ENCODE measurements at places on chromosomes 2 and 18. TPM values are rescaled to one million over a fixed set of nuclear protein-coding genes. Genes with fewer than 3 reads are reported as not detected.

Gene C1GALT1C1L
- polyA plus RNA-seq = 3.7 TPM

Gene AQP12B
- polyA plus RNA-seq = 1.5 TPM

Gene MYO3B
- 8.2 TPM for polyA plus RNA-seq

Gene CD8B2
- 0.18 TPM for polyA plus RNA-seq

Gene RFTN2
- 21.1 TPM for polyA plus RNA-seq

- no peak for DNase-seq
Observed at GRCh38 chr2:9508931-9509330, 34.6 kb downstream of the IAH1 start.

DNA sequence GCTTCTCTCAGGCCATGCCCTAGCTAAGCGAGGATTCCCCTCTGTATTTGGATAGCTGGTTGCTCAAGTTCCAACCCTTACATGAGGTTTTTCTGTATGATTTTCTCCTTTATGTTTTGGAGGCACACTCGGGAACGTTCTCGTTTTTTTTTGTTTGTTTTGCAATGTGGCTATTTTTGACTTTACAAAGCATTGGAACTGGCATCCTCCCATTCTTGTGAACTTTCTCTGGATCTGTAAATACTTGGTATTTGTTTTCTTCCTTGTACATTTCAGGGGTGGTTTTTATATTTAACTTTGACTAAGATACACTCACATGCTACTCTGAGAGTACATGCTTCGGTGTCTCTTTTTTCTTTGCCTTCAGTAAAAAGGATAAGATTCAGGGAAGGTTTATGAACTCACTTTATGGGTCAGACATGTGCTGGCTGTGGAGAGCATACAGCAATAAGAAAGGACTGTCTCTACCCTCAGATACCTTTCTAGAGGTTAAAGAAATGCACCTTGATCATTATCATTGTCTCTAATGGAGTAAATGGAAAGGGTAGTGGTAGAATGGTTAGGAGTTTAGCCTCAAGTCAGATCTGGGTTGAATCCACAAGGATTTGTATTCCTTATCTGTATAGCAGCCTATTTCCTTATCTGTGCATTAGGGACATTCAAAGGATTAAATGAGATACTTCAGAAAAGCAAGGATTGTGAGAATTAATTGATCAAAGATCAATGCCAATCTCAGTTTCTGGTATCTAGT, 61.9 kb downstream of the MEIS1 start:
- DNase-seq = no peak

- DNase-seq = no peak
Observed at GRCh38 chr18:68833756-68834155, 35.9 kb downstream of the CCDC102B start.

GRCh38 chr2:86285981-86286380, 51.4 kb downstream of the REEP1 start:
- DNase-seq = no peak

Gene SCN3A
- polyA plus RNA-seq = 0.39 TPM

- no peak for DNase-seq
Observed at GRCh38 chr2:11032396-11032795, 120.7 kb downstream of the KCNF1 start.

- DNase-seq = no peak
Observed at GRCh38 chr18:59035591-59035990, 104.1 kb upstream of the SEC11C start.

Gene MTA3
- 57.4 TPM for polyA plus RNA-seq

DNA sequence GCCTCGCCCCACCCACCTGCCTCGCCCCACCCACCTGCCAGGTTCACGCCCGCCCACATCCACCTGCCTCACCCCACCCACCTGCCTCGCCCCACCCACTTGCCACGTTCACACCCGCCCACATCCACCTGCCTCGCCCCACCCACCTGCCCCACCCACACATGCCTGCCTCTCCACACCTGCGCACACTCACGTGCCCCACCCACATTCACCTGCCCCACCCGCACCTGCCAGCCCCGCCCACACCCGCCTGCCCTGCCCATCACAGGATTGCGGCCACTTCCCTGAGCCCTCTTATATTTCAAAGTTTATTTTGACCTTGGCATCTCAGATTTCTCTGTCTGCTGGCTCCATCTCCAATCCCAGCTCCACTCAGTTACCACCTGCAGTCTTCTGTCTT, 217.5 kb upstream of the SOX11 start:
- no peak for DNase-seq

DNA sequence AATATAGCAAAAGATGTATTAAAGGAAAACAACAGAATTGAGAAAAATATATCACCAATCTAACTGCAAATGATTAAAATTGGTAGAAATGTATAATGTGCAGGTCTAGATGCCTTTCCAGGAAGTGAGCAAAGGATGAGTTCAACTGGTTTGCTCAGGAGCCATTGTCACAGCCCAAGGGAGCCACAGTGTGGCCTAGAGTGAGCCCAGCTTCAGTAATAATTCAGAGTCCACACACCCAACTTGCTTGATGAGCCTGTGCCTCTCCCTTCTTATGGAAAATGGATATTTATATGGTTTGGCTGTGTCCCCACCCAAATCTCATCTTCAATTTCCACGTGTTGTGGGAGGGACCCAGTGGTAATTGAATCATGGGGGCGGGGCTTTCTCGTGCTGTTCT, 92.2 kb upstream of the ASAP2 start:
- DNase-seq = no peak

Gene POTEC
- polyA plus RNA-seq = not detected

Gene CNTNAP5
- 0.19 TPM for polyA plus RNA-seq

- DNase-seq = no peak
Observed at GRCh38 chr2:182428476-182428875, 1.6 kb upstream of the PDE1A start.

Gene HOXD13
- polyA plus RNA-seq = 0.22 TPM

DNA sequence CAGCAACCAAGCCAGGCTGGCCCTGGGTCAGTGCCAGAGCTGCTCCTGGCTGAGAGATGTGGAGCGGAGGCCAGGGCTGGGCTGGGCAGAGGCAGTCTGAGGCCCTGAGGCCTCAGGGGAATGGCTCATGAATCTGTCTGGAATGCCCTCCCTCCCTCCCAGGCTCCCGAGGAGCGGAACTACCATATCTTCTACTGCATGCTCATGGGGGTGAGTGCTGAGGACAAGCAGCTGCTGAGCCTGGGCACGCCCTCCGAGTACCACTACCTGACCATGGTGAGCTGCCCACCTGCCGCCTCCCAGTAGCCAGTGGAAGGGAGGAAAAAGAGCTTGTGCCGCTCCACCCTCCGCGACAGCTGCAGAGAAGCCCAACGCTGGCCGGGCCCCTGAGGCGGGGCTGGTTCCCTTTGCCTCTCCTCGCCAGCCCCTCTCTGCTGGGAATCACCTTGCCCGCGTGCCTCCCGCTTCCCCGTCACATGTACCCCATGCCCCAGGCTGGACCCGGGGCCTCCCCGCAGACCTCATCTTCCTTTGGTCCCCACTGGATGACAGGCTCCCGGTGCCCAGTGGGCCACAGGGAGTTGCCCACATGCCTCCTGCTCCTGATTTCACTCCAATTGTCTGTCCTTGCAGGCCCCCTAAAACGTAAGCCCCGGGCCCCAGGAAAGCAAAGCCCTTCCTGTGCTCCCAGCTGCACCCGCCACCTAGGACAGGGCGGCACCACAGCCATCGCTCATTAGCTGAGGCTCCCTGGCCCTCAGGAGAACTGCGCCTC, 41.1 kb downstream of the MYO7B start:
- DNase-seq = peak; percentile 3

DNA sequence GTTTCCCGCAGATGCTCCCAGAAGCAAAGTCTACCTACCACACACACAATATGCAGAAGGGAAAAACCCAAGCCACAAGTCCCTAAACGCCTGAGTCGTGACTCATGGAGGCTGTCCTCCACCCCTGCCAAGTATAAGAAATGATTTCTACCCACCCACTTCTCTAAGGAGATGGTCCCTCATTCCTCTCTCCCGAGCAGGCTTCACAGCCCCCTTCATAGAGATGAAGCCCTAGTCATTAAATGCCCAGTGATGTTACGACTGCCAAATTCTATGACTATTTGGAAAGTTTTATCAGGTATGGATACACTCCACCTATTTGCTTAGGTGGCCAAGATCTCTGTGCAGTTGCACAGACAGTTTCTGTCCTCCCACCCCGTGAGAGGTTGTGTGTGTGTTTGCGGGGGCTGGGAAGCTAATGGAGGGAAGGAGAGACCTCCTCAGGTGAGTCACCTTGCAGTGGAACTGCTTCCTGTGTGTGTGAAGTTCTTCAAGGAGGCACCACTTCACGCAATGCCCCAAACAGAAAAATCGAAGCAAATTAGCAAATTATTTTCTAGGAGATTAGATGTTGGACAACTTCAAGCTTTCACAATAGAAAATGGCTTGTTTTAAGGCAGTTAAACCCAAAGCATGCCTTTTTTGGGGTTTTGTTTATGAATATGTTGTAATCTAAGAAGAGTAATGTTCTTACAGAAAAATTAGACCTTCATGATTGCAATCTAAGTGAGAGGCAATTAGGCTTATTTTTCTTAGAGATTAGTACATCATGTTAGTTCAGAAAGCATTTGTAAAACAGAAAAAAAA, 175.2 kb downstream of the TGIF1 start:
- DNase-seq = no peak

DNA sequence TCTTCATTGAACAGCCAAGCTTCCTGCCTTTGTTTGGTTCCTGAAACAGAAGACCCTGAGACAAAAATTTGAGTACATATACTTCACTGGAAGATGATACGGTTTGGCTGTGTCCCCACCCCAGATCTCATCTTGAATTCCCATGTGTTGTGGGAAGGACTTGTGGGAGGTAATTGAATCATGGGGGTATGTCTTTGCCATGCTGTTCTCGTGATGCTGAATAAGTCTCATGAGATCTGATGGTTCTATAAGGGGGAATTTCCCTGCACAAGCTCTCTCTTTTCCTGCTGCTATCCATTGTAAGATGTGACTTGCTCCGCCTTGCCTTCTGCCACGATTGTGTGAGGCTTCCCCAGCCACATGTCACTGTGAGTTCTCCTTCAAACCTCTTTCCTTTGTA, 76.5 kb downstream of the BABAM2 start:
- no peak for DNase-seq

Gene CHRND
- 0.65 TPM for polyA plus RNA-seq

Gene TSPYL6
- not detected for polyA plus RNA-seq

Gene NGEF
- 2.8 TPM for polyA plus RNA-seq

GRCh38 chr2:127142663-127143630, 36.0 kb upstream of the BIN1 start:
- DNase-seq = no peak

Gene EFHD1
- 96.1 TPM for polyA plus RNA-seq

- no peak for DNase-seq
Observed at GRCh38 chr2:144415386-144415785, 104.5 kb downstream of the ZEB2 start.

Gene CRYBA2
- not detected for polyA plus RNA-seq

GRCh38 chr2:206756816-206757215, 8.3 kb downstream of the MDH1B start:
- DNase-seq = no peak

Gene IL36A
- polyA plus RNA-seq = not detected

DNA sequence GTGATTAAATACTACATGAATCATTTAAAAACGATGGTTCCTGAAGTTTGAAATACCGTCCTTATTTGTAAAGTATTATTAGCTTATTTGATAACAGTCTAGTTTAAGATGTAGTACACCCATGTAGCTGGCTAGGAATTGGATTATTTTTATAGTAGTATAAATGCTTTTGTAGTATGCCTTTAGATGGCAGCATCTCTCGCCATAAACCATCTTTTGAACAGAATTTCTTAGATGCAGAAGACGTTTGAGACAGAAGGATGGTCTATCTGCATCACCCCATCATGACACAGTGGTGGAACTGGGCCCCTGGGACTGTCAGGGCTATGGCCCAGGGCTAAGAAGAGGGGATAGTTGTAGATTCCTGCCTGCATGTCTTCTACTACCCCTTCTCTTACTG, 152.7 kb downstream of the WDSUB1 start:
- no peak for DNase-seq

DNA sequence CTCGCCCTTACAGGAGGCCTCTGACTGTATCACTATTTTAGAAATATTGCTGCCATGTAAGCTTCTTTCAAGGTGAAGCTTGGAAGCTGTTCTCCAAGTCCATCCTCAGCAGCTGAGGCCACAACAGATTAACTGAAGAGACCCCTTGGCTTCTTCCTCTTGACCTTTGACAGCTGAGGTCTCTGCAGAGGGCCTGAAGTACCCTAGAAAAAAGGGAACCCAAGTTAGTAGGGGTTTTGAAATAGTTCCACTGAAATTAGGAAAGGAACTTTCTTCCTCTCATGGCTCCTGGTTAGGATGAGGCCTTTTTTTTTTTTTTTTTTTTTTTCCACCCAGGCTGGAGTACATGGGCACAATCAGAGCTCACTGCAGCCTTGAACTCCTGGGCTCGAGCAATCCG, 15.5 kb upstream of the IHH start:
- no peak for DNase-seq

Gene MTCL1
- polyA plus RNA-seq = 21.8 TPM

DNA sequence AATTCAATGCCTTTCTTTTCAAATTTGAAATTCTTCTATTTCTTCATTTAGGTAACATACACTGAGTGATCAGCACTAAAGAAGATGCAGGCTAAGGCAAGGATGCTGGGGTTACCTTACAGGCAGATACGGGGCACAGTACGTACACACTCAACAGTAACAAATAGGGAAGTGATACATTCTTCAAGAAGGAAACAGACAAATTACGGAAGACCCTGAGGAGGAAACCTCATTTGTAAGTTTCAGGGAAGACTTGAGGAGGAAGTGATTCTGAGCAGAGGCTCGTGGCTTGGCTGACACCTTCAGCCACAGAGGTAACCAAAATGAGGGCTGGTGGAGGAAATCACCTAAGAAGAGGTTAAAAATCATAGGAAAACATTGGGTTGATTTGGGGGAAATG, 1108.3 kb upstream of the KLHL29 start:
- DNase-seq = no peak

DNA sequence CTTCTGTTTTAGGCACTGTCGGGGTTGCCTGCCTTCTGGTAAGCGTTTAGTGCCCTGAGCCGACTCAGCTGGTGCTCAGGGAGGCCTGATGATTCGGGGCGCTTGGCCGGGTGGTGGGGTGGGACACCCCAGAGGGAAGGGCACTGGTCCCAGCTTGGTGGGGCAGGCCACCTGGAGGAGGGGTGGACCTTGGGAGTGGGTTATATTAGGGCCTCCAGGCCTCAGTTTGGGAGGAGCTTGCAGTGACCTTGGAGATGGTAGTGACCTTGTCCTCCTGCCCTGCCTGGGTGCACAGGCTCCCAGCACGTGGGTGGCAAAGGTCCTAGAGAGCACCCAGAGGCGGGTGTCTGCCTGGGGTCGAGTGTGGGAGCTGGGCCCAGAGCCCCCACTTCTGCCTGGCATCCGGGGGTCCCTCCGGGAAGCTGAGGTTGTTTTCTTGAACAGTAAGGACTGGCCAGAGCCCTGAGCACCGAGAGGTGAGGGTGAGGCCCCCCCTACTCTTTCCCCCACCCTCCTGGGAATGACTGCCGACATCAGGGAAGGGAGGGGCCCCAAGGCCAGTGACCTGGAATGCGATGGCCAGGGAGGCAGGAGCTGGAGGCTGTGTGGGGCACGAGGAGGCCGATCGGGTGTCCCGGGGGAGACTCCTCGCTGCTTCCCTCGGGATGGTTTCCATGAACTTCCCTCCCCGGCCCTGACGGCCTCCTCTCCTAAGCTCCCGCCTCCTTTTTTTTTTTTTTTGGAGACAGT, 61.3 kb downstream of the HPCAL1 start:
- no peak for DNase-seq

- DNase-seq = peak; percentile 32
Observed at GRCh38 chr2:112869258-112869842, 32.8 kb upstream of the IL1B start.

GRCh38 chr2:70990216-70990615, 4.5 kb downstream of the TEX261 start:
- no peak for DNase-seq

Gene LOXHD1
- 0.69 TPM for polyA plus RNA-seq
